Mesothelial cell of epicardium (in vitro differentiated cells): ENCODE measurements at places on chromosomes 11 and 22.

- no peak for DNase-seq
Observed at GRCh38 chr22:31732089-31732829, 17.7 kb downstream of the PRR14L start.

GRCh38 chr22:17675584-17675983 is 37.0 kb downstream of the BCL2L13 start:
- no peak for DNase-seq

- no peak for DNase-seq
Observed at GRCh38 chr11:111635706-111636045, 33.4 kb downstream of the SIK2 start.

DNA sequence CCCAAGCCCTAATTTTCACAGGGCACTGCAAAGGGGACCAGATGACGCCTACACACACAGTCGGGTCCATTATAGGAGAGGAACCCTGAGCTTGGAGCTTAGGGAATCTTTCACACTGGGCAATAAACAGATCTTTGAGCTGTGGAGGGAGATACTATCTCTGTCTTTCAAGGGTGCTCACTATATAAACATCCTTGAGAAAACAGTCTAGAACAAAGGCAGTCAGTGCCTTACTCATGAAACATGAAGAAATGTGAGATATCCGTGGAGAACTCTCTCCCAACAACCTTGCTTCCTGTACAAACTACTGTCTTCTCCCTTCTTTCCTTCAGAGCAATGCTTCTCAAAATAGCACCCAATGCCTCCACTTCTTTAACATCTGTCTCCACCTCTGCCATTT is 109.0 kb upstream of the APOA1 start:
- no peak for DNase-seq

GRCh38 chr22:50244420-50245213 is at the start of gene TUBGCP6:
Gene TUBGCP6 (minus strand): TSS chr22:50245023. CDS start chr22:50244459, 564 bp downstream.
- DNase-seq, result peak; percentile 91

GRCh38 chr11:125948278-125949051 is 2.6 kb downstream of the VSIG10L2 start:
- DNase-seq, result no peak

GRCh38 chr22:29854432-29854831 is 16.4 kb upstream of the ASCC2 start:
- DNase-seq, result no peak

- DNase-seq, result no peak
Observed at GRCh38 chr22:26892166-26893041, 235.0 kb downstream of the MIAT start.

DNA sequence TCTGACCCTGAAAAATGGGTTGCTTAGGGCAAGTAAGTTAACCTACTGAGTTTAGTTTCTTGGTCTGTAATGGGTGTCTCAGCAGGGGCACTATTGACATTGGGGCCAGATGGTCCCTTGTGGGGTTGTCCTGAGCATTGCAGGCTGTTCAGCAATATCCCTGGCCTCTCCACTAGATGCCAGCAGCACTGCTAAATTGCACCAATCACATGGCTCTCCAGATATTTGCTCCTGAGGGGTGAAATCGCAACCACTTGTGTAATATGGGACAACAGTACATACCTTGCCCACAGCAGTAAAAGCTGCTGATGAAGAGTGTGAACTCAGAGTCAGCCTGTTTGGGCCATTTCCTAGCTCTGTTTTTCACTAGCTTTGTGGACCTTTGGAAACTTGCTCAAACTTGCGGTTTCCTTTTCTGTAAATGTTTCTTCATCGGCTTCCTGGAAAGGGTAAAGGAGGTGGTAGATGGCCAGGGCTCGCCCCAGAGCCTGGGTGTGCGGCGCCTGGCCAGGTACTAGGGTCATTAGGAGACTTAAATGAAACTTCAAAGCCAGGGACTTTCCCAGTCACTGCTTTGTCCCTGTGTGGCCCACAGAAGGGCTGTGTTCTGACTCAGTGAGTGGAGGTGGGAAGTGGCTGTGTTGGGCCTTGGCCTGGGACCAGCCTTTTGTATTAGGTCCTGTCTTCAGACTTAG is 13.0 kb downstream of the NCF4 start:
- no peak for DNase-seq

- peak; percentile 34 for DNase-seq
Observed at GRCh38 chr11:134532131-134532920, 120.3 kb upstream of the B3GAT1 start.

DNA sequence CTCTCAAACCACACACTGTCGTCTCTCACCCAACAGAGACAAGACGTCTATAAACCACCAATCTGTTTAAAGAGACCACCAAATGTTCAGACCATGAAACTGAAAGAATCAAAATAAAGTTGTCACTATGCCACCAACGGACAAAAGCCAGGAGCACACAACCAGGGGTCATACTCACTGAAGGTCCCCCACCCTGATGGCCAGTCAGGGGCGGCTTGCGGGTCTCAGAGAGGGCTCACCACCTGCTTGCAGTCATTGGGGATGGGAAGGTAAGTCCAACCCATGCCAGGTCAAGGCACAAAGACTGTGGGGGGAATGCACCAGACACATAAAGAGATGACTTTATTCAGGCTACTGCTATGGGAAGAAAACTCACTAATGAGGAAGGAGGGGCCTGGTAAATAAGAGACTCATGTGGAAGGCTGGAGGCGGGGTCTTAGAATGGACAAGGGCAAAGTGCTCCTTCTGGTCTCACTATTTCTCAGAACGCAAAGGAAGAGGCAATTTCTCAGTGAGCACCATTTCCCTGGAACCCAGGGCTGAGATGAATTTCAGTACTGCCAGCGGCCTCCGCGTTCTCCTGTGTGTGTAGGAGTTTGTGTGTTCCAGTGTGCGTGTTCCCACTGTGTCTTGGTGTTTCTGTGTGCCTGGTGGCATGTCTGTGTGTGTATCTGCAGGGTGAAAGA is 17.3 kb downstream of the SCARF2 start:
- no peak for DNase-seq

DNA sequence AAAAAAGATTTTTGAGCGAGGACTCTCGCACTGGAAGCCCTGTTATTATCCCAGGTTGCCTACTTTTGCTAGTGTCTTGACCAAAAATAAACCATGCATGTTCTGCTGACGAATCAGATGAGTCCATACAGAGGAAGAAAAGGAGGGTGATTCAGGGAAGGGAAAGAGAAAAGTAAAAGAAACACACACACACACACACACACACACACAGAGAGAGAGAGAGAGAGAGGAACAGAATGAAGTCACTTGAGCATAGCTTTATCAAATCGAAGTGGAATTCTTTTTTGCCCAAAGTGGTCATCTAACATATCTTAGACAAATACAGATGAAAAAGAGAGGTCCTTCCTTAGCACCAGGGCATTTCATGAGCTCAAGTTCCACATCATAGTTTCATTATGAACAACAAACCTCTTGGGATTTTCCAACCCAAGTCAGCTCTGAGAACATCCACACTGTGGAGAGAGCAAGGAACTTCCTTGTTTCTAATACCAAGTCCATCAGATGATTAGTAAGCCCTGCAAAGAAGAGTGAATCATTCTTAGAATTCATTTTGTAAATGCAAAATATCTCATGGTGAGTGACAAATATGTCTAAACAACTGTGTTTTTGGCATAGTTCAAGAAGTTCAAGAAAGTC is 7.7 kb upstream of the MMP12 start:
- no peak for DNase-seq

DNA sequence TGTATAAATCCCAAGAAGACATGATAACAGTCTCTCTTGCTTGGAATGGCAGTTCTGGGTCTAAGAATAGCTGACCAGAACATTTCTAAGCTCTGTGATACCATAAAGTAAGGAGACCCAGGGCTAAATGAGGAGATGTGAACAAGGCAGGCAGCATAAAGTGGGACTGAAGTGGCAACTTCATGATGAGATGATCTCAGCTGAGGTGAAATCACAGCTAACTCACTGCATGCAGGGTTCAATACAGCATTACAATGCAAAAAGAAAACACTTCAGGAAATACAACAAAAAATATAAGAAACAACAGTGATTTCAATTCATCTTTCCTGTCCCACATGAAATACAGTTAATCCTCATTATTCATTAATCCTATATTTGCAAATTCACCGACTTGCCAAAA is 44.6 kb downstream of the MRE11 start:
- no peak for DNase-seq

GRCh38 chr22:35622191-35622913 is 5.2 kb upstream of the MB start:
- DNase-seq, result no peak

- DNase-seq, result no peak
Observed at GRCh38 chr11:122175306-122175705, 59.3 kb upstream of the BLID start.

- peak; percentile 56 for DNase-seq
Observed at GRCh38 chr11:45918331-45918941, 759 bp upstream of the PEX16 start.

DNA sequence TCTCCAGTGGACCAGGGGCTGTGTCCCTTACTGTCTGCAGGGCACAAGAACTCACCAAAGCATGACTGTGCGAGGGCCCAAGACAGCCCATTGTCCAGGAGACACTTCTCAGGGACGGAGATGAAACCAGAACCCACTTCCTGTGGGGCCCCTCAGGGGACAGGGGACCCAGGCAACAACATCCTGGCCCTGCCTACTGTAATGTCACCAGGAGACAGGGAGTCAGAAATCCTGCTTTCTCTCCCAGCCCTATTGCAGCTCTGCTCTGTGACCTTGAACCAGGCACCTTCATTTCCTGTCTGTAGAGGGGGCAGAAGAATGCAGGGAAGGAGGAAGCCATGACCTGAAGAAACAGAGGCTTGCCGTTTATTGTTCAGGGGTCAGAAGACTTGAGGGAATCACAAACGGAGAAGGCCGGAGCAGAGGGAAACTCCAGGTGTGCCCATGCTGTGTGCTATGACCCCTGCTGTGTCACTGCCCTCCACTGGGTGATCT is 98.0 kb downstream of the NAT10 start:
- DNase-seq, result no peak

GRCh38 chr11:12051287-12051662 is 42.8 kb upstream of the DKK3 start:
- no peak for DNase-seq

- DNase-seq, result no peak
Observed at GRCh38 chr22:20436768-20437612, 635 bp downstream of the SCARF2 start.

- no peak for DNase-seq
Observed at GRCh38 chr11:130156108-130157022, 3.2 kb upstream of the ST14 start.

GRCh38 chr11:68722143-68722542 is 29.2 kb downstream of the TESMIN start:
- DNase-seq, result no peak

GRCh38 chr22:24006207-24006913 is 1.1 kb upstream of the GSTT4 start:
- no peak for DNase-seq

DNA sequence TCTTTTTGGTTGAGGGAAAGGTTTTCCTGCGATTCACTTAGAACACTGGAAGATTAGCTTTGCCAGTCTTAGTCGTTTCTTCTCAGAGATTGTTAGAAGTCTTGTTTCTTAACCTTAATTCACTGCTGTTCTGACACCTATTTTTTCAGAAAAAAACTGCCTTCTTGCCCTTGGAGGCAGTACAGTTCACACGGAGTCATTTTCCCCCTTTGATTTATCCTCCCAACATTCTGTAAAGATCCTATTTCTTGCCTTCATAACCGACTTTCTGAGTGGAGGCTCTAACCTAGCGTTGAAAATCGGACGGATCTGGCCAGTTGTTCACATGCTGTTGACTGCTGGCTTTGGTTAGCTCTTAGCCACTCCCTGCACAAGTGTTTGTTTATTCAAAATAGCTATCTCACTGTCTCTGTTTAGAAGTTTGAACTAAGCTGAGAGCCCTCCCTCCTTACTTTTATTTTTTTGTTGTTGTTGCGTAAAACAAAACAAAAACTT is 737 bp downstream of the BCL2L13 start:
- DNase-seq, result no peak

GRCh38 chr11:79050786-79051185 is 390.0 kb downstream of the TENM4 start:
- DNase-seq, result no peak

DNA sequence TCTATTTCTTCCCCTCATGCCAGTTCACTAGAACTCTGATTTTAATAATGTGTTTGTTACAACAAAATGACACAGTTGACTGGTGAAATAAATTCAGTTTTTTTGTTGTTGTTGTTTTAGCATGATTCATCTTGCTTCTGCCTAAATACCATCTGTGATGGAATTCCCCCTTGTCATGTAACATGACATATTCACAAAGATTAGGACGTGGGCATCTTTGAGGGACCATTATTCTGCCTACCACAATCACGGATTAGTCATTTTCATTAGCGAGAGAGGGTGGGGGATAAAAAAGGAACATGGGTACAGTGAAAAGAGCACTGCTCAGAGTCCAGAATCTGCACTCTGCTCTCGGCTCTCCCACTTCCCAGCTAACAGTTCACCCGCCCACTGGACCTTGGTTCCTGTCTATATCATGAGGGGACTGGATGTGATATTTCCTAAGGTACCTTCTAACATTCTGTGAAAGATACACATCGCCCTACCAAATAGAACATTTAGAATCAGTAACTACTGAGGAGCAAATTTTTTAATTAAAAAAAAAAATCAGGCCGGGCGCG is 11.3 kb downstream of the HTATIP2 start:
- DNase-seq, result no peak

- no peak for DNase-seq
Observed at GRCh38 chr11:101407324-101407723, 176.5 kb downstream of the TRPC6 start.

GRCh38 chr22:48866906-48867681 is 960.6 kb downstream of the BRD1 start:
- DNase-seq, result no peak

DNA sequence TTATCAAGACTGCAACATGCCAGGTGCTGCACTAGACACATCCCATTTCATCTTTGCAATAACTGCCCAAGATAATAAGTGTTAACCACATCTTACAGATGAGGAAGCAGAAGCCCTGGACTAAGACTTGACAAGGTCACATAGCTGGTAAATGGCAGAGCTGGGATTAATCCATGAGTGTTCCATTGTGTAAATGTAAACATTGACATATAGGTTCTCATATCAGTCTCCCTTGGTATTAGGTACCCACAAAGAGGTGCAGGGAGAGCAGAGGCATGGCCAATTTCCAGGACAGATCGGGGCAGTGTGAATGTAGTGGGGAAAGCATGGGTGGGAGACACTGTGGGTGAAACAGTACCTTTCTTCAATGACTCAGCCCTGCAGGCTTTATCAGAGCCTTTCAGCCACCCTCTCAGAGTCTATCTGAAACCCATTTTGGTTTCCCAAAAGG is 17.9 kb downstream of the MICAL2 start:
- DNase-seq, result no peak

- DNase-seq, result no peak
Observed at GRCh38 chr22:27219036-27219435, 561.6 kb downstream of the MIAT start.

DNA sequence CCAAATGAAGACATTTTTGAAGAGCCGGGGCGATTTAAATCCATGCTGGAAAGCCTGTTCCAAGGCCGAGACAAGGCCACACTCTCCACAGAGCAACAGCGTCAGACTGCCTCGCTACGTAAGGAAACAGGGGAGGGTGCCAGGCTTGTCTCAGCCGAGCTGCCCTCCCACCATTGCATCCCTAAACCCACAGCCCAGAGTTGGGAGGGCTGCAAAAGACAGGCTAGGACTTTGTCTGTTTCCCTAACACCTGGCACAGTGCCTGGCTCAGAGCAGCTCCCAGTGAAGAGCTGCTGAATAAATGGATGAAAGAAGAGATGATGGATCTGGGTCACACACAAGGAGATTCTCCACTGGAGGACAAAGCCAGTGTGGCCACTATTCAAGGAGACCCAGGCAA is 51.3 kb upstream of the SCUBE2 start:
- no peak for DNase-seq
